Activated CD4-positive, alpha-beta T cell treated with anti-CD3 and anti-CD28 coated beads, Interleukin-10, Interleukin-2, amounts not matched to agents 100 ng/mL and 50 ng/mL, durations not matched to agents 16 hours and 8 hours (primary cell): ENCODE measurements at places on chromosomes 2 and 18.

DNA sequence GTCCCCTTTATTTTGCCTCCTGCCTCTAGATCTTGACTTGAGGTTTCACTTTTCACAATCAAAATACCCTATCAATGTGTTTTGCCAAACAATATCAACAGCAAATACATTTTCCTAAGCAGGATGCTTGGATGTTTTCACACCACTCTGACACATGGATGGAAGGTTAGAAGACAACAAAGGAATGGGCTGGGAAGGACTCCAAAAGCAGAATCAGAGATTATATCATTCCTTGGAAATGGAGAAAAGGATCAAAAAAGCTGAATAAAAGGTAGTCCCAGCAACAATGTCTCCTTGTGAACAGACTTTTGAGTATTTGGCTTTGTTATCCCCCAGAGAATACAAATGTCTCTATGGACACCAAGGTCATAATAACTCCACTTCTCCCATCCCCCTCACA is 170.8 kb downstream of the ETAA1 start:
- no peak for DNase-seq

- no peak for DNase-seq
Observed at GRCh38 chr2:218386505-218387368, 4.7 kb downstream of the SLC11A1 start.

- peak; percentile 11 for DNase-seq
Observed at GRCh38 chr2:190267302-190267701, 52.3 kb downstream of the HIBCH start.

GRCh38 chr2:62506421-62506750 is 391 bp upstream of the TMEM17 start:
- no peak for DNase-seq
